ENCODE measurements at places on chromosomes 13 and 19.
A peak's percentile ranks its signal among the peaks of the same experiment; 100 is the strongest.

- DNase-seq, result no peak
These were observed 8.5 kb downstream of the ZNF430 start for GRCh38 chr19:21028969-21029268.

- no peak for DNase-seq
These were observed 34.5 kb upstream of the CEACAM8 start for GRCh38 chr19:42629191-42629590.

DNA sequence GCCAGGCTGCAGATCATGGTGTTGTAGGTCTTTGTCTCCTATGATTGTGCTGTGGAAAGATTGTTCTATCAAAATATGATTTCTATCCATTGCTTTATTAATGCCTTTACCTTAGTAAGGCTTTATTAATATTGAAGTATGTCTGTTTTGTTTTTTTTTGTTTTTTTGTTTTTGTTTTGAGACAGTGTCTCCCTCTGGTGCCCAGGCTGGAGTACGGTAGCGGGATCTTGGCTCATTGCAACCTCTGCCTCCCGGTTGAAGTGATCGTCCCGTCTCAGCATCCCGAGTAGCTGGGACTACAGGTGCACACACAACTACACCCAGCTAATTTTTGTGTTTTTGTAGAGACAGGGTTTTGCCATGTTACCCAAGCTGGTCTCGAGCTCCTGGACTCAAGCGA lies 7.7 kb downstream of the IRGC start:
- DNase-seq, result no peak

DNA sequence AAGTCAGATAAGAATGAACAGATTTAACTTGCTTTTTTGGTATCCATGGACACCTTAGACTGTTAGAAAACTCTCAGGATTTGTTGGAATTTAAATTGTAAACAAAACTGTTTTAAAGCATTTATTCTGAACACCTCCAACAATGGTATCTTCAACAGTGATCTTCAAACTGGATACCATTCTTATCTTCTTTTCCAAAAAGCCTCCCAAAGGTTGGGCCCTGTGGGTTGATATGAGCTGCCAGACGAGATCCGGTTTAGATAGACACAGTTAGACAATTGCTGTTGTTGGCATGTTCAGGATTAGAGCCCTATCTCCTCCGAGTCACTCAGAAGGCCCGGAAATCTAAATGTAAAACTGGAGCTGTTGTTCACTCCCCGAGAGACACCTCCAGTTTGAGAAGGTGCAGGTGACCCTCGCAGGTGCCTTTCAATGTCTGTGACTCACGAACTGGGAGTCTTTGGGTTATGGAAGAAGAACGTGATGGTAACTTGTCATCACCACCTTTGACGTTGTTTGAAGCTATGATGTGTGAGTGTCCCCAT lies 143.6 kb upstream of the RNF113B start:
- DNase-seq, result no peak

DNA sequence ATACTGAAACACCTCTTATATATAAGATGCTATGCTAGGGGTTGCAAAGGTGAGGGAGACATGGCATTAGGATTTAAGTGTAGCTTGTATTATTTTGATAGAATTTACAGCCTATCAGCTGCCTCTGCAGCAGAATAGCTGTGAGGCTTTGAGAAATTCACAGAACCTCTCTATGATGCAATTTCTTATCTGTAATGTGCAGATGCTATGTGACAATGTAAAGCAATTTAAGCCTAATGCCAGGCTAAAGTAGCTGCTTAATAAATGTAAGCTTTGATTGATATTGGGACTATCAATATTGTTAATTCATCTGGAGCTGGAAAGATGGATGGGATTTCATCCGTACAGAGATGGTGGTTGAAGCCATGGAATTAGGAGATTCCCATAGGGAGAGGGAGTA lies 1.6 kb downstream of the ADGRE3 start:
- DNase-seq, result no peak

DNA sequence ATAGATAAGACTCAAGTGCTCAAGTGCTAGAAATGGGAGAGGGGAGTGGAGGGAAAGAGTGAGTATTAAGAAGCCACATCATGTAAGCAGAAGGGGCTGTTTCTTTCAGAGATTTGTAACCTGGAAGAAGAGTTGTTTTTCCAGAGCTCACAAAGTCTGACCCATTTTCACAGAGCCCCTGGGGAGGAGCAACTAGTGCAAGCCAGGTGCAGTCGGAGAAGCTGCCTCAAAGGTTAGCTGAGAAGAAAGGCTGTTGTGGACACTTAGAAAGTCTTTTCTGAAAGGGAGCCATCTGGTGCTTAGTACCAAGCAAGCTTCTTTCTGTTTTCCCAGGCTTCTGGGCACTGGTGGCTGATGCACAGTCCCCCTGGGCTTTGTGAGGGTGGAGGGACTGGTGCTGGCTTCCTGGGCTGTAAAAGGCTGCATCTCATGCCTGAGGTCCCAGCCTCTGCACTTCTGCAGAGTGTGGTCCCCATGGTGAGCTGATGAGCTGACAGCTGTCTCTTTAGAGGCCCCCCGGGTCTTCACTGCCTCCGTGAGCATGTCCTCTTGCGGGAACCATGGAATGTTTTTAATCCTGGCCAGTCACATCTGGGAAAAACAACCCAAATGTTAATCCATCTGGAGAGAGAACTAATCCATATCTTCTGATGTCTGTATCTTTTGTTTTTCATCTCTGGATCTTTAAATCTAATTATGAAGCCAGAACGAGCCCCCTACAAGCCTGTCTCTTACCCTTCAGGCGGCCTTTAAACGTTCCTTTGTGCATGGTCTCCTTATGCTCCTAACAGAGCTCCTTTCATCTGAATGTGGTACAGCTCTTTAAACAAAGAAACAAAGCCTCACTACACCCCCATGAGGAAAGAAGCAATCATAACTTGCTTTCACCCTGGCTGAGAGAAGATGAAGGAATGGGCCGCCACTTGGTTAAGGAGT lies 40.2 kb downstream of the OLFM4 start:
- DNase-seq, result no peak

- DNase-seq, result no peak
These were observed 5.3 kb downstream of the CD22 start for GRCh38 chr19:35334144-35334753.

GRCh38 chr19:16315825-16316505 lies 8.7 kb upstream of the KLF2 start:
- peak; percentile 45 for DNase-seq

DNA sequence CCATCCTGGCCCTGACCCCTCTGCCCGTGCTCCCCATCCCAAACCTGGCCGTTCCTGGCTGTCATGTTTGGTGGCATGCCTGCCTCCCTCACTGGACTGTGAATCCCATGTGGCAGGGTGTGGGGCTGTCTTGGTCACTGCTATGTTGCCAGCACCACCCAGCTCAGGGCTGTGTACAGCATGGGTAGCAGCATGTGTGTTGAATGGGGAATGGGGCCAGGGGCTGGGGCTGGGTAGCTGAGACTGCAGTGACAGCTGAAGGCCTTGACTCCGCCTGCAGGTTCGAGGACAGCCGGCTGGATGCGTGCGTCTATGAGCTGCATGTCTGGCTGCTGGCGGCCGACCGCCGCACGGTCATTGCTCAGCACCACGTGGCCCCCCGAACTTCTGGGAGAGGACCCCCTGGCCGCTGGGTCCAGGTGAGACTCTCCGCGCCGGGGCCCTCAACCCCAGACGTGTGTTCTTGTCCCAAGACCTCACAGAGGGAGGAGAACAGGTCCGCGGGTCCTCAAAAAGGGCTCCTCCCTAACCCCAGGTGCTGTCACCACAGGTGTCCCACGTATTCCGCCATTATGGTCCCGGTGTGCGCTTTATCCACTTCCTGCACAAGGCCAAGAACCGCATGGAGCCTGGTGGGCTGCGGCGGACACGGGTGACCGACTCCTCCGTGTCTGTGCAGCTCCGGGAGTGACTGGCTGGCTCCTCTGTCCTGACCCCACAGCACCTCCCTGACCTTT lies 3.5 kb downstream of the NCCRP1 start:
- no peak for DNase-seq

DNA sequence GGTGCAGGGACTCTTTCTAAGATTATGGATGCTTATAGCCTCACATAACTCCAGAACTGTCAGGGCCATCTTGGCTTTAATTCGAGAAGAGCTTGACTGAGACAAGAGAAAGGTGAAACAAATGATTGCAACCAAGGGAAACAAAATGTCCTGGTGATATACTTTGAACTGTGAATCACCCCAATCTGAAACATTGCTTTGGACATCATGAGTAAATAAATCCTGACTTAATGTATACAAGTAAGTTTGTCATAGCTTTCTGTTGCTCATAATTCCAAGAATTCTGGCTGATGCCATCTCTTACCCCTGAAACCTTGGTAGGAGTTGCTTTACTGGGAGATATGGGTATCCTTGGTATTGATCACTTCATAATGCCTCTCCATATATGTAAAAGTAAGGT lies 5.8 kb upstream of the VWA8 start:
- no peak for DNase-seq

DNA sequence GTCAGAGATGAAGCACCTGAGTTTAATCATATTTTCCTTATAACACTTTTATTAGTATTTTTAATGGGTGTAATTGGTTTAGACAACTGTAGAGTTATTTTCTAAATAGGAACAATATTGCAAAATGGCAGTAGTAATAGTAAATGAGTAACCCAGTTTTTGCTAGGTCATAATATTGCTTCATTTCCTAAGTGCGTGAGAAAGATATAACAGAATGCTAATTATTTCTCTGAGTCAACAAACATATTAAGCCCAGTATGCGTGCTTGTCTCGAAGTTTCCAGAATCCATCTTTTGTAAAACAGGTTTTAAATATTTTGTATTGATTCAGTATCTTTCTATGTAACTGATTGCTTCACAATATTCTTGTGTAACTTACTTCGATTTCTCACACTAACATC lies 315.3 kb downstream of the MYO16 start:
- no peak for DNase-seq

- DNase-seq, result no peak
These were observed 111.5 kb upstream of the DIAPH3 start for GRCh38 chr13:60275208-60275607.

- DNase-seq, result no peak
These were observed 852.7 kb upstream of the KLHL1 start for GRCh38 chr13:70960841-70961443.

DNA sequence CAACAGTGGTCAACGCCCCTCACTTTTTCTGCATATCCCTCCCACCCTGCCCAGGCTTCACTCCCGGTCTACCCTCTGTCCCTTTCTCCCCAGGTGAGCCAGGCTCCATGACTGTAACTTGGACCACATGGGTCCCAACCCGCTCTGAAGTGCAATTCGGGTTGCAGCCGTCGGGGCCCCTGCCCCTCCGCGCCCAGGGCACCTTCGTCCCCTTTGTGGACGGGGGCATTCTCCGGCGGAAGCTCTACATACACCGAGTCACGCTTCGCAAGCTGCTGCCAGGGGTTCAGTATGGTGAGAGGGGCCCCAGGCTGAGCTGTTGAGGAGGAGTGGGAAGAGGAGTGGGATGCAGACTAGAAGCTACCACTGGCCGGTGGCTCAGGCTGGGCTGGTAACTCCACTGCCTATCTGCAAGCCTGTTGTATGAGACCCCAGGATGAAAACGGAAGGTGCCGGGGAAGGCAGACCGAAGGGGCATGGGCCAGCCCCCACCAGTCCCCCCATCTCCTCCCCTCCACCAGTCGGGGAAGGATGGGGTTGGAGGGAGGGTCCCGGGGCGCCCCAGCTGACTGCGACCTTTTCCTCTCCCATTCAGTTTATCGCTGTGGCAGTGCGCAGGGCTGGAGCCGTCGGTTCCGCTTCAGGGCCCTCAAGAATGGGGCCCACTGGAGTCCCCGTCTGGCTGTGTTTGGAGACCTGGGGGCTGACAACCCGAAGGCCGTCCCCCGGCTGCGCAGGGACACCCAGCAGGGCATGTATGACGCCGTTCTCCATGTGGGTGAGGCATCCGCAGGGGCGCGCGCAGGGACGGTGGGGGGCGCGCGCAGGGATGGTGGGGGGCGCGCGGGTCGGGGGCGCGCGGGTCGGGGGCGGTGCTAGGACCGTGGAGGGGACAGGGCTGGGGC lies 14.4 kb downstream of the ACP7 start:
- DNase-seq, result no peak

DNA sequence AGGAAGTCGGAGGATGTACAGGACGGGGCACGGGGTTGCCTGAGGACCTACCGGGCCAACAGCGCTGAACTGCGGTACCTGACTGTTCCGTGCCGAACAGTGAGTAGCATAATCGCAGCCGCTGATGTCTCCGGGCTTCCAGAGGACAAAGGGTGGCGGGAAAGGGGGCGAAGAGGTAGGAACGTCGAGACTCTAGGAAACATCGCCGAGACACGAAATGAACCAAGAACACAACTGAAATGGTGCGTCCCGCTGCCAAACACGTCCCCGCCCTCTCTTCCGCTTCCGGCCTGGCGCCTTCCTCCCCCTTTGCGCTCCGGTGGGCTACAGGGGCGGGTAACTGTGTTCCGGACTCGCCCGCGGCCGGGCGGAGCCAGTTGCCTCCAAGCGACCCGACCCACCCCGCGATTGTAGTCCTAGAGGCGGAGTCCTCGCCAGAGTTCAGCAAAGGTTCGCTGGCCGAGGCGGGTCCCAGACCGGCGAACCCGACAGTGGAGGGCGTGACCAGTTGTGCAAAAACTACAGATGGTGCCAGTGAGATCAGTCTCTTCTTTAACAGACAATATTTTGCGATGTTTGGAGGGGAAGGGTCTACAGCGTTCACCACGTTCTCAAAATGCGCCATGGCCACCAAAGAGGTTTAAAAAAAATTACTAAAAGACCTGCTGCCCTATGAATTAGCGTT lies at the start of gene MRPS31:
Gene MRPS31, minus strand, starts transcription at position 257 of the 685 bp plus-strand sequence. Its CDS starts 54 bp downstream, at position 203.
- peak; percentile 97 for DNase-seq

DNA sequence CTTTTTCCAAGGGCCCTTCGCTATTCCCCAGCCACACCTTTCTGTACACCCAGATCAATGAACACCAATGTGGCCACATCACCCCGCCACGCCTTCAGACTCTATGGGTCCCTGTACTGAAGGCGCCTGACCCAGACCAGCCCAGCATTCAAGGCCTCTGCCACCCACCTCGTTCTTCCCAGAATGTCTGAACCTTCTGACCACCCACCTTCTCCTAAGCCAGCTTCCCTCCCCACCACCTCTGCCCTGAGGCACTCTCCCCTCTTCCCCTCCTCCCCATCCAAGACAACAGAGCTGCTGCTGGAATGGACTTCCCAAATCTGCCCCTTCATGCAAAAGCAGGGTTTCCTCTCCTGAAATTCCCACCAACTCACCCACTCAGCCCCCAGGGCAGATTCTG lies 3.3 kb upstream of the CEACAM20 start:
- no peak for DNase-seq

DNA sequence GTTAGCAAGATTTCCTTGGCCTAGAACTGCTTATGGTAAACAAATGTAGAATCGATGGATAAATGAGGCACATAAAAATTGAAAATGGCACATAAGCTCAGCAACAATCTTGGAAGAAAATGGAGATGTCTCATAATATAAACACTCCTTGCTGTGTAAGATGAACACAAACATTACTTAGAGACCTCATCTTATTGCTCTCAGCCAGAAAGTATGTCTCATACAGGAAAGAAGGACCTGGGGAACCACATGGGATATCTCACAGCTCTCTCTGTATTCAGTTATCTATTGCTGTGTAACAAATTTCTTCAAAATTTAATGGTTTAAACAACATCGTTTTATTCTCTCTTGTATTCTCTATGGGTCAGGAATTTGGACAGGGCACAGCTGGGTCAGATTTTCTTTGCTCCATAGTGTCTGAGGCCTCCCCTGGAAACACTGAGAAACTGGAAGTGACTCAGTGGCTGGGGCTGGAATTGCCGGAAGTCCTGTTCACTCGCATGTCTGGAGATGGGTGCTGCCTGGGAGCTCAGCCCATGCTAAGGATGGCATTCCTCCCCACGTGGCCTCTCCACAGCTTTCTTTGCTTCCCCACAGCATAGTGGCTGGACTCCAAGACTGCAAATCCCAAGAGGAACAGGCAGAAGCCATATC lies 105.1 kb downstream of the NUFIP1 start:
- no peak for DNase-seq
